Fibroblast of skin of right biceps (primary cell): ENCODE measurements at places on chromosomes 13 and 19.
A peak's percentile ranks its signal among the peaks of the same experiment; 100 is the strongest.

DNA sequence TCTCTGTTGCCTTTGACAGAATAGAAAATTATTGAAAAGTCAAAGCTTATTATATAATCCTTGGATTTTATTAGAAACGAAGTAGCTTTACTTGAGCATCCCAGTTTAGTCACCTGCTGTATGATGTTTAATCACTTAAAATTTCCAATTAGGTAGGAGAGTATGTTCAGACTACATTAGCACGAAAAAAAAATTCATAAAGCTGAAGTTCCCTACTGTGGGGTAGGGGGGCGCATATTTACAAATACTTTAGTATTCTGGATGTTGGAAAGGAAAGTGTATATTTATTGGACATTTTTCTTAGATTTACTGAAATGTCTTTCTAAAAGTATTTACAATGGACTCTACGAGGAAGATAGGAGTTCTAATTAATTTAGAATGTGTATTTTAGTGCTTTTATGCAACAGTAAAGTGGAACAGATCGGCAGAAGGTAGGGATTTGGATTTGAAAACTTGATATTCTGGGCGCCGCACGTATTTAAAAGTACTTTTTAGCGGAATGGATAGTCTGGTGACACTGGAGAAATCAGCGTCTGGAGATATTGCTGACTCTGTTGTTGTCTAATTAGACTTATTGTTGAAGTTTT lies 1.9 kb downstream of the CDK8 start:
- DNase-seq, result peak; percentile 13

GRCh38 chr19:40232479-40232878 lies 6.0 kb upstream of the CCNP start:
- no peak for DNase-seq

- peak; percentile 27 for DNase-seq
Observed at GRCh38 chr13:32911506-32911905, 104.7 kb upstream of the KL start.

- peak; percentile 36 for DNase-seq
Observed at GRCh38 chr19:48681127-48681470, 8.3 kb upstream of the NTN5 start.

- DNase-seq, result peak; percentile 97
Observed at GRCh38 chr13:110705826-110706569, at the start of gene CARS2. Gene CARS2, minus strand, starts transcription at chr13:110706116. Its CDS starts 23 bp downstream, at chr13:110706093.

- DNase-seq, result no peak
Observed at GRCh38 chr19:47107202-47107952, 6.2 kb downstream of the ZC3H4 start.

DNA sequence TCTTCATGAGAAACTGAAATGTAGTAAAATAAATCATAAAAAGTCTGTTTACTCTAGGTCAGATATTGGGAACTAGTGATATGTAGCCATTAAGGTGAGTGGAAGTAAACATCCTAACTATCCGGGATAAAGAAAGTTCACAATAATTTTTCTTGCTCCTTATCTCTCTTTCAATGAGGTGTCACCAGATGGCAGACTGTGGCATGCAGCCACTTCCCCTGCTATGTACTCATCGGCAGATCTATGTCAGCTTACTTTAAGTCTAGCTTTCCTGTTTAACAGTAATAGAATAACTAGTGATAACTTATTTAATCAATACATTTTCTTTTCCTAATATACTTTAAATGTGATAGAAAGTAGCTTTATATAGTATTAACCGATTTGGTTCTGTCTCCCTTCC lies 181.9 kb downstream of the NDFIP2 start:
- no peak for DNase-seq

GRCh38 chr19:7355151-7355820 lies 6.5 kb downstream of the ARHGEF18 start:
- peak; percentile 28 for DNase-seq

DNA sequence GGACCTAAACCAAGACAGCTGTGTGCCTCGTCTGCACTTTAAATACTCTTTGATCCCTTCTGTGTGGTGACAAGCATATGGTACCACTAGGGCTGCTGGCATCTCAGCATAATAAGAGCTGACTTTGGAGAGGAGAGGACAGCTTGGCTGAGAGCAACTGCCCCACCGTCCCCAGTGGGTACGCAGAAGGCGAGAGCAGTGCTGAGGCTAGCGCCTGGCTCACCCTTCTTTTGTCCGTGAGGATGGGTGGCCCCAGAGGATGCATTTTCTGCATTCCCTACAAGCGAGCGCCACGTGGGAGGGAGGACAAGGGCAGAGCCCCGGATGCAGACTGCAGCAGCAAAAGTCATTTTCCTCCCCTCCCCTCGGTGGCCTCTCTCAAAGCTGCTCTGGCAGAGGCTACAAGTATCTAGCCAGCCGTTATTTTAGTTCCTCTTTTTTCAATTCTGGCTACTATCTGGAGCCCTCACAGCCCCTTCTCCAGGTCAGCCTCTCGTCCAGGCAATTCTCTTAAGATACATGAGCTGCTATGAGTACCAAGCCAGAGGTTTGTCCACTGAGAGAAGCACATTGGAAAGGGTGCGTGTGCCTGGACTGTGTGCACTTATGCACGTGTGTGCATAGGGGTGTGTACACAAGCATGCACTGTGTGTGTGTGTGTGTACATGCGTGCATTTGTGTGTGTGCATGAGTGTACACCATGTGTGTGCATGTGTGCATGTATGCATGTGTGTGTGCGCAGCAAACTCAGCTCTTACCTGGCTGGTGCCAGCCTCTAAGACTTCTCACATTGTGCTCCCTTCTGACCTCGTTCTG lies 51.3 kb downstream of the RAB20 start:
- DNase-seq, result no peak

GRCh38 chr19:47215581-47215980 lies 15.4 kb downstream of the BBC3 start:
- DNase-seq, result no peak

GRCh38 chr13:105552078-105552477 lies 983.4 kb downstream of the EFNB2 start:
- no peak for DNase-seq

GRCh38 chr13:107057028-107057631 lies 489.2 kb upstream of the ARGLU1 start:
- peak; percentile 28 for DNase-seq

GRCh38 chr19:13115936-13116281 lies 631 bp downstream of the TRMT1 start:
- no peak for DNase-seq

DNA sequence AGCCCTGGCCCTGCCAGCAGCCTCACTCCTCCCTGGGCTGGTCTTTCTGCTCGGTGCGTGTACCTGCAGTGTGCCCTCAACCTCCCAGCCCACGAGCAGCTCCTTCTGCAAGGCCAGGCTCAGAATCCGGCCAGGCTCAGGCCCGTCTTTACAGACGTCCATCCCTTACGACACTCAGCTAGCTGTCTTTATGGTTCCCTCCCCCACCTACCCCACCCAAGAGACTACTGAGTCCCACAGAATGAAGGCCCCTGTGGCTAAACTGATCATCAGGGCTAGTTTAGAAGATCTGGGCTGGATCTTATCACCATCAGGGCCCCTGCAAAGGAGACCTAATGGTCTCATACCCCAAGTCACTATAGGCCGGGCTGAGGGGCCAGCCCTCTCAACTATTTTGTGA lies 10.7 kb downstream of the TMEM150B start:
- DNase-seq, result no peak

- peak; percentile 93 for DNase-seq
Observed at GRCh38 chr19:49149652-49150105, 5.5 kb downstream of the HRC start.

DNA sequence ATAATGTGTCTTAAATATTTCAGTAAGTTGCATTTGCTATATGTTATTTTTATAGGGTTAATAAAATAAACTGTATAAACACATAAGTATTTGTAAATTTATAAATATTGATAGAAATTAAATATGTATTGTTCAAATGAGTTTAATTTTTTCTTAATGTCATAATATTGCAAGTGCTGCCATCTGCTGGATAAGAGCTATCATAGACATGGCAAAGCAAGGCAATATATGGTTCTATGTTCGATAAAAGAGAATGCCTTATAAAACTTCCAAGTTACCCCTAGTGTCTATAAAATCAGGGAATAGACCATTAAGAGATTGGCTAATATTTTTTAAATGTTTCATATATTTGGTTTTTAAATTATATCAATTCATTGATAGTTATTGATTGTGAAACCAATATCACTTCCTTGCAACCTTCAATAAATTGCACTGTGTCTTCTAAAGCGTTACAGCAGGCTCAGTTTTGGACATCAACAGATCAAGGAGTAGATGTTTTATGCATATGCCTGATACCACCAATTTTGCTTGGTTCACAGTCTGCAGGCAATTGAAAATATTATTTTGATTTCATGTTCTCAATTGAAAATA lies 29.0 kb upstream of the SLITRK6 start:
- DNase-seq, result peak; percentile 17

DNA sequence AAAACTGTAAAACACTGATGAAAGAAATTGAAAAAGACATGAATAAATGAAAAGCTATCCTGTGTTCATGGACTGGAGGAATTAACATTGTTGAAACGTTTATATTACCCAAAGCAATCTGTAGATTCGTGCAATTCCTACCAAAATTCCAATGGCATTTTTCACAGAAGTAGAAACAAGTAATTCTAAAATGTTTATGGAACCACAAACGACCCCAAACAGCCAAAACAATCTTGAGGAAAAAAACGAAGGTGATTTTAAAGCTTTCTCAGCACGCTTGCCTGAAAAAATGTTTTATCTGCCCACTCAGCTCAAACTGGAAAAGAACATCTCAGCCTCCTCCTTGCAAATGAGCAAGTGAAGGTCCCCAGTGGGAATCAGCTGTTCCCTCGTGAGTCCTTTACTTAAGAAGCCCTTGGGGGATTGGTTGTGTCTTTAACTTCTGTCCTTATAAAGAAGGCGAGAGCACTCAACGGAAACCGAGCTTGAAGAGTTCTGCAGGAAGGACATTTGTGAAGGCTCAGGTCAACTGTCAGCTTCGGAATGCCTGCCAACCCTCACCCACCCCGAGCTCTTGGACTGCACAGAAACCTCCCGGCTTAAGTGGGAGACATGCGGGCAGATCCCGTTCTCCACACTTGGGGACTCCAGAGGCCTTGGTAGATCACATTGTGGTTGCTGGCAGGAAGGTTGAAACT lies 256.0 kb upstream of the IRS2 start:
- DNase-seq, result peak; percentile 76

- no peak for DNase-seq
Observed at GRCh38 chr13:95159458-95159857, 141.8 kb downstream of the ABCC4 start.

DNA sequence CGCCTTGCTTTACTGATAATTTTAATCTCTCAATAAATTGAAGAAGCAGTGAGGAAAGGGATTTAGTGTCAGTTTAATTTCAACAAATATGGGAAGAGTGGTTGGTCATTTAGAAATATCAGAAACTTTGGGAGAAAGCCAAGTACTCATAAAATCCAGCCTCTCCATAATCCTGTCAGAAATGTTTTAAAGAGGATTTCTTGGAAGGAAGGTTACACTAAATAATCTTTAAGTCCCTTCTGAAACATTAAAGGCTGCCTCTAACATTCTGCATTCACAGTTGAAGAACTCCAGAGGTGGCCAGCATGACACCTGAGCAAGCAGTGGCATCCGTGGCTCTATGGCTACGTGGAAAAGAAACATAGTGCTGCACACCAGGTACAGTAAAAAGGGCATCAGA lies 378.5 kb downstream of the ENOX1 start:
- no peak for DNase-seq

GRCh38 chr19:5693195-5694166 lies 3.4 kb downstream of the RPL36 start:
- DNase-seq, result no peak

DNA sequence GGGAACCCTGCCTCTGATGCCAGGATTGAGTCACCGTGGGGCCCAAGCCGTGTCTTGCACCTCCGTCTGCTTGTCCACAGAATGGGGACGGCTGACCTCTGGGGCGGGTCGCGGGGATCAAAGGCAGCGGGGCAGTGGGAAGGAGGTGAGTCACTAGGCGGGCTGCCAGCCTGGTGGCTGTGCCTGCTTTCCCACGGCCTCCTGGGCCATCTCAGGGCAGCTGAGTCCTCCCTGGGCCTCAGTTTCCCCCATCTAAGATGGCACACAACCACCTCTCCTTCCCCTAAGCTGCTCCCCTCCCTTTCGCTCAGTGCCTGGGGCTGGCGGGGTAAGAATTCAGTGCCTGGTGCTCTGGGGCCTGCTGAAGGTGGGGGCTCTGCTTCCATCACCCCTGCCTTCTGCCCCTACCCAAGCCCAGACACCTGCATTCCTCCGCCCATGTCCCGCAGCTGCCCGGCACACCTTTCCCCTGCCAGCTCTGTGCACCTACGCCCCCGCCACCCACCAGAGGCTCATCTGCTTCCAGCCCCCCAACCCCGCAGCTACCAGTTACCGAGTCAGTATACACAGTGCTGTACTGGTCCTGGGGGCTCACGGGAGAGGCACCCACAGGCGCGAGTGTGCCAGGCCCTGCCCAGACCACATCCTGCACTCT lies 3.5 kb downstream of the MKNK2 start:
- no peak for DNase-seq

DNA sequence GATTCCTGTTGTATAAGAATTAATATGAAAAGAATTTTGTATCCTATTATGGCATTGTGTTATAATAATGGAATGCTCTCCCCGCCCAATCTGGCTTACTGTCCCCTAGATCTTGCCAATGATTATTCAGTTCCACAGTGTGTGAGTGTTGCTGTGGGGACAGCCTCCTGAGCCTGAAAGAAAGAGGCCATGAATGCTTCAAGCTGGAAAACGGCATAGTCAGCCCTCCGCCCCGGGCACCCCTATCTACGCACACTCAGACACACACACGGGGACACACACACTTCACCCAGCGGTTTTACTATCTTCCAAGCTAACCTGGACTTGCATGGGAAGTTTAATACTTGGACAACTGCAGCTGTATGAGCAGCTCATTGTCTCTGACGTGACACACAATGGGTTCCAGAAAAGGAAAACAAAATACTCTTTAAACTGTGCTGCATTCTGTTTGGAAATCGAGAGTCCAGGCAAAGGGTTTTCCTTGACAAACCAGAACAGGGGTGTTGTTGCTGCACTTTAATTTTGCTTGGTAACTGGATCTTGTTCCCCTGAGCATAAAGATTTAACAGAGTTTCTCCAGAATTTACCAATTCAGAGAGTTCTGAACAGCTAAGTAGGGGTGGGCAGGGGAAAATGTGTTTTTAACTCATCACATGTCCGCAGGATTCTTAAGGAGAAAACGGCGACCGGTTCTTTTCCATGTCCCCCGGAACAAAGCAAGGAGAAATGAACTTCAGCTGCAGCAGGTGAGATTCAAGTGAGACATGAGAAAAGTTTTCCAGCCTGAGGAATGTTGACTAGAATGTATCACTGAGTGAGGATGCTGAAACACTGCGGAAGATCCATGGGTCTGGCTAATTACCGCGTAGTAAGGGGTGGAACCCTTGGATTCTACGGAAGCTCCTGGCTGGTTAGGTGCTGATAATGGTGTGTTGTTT lies 472.9 kb downstream of the FOXO1 start:
- peak; percentile 42 for DNase-seq

DNA sequence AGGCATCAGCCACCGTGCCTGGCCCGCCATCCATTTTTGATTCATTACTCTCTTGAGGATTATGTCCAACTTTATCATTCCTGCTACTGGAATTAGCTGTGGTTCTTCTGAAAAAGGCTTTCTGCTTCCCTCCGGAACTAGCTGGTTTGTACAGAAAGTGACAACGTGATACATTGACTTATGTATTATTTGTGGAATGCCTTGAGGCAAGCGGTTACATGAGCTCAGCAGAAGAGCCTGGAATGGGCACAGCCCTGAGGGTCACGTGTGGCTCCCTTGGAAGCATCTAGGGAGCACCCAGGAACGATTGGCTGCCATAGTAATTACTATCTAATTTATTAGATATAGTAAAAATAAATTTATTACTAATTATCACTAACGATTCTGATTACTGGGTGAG lies 14.4 kb upstream of the RETN start:
- no peak for DNase-seq
